GM03348 (cell line): ENCODE measurements at places on chromosomes 16 and 17.

GRCh38 chr16:64061621-64062020 lies 1060.2 kb downstream of the CDH11 start:
- DNase-seq, result no peak

GRCh38 chr17:58352596-58353388 lies 791 bp upstream of the SUPT4H1 start:
- peak; percentile 75 for DNase-seq

GRCh38 chr16:89042711-89043551 lies 50.7 kb upstream of the ACSF3 start:
- DNase-seq, result no peak

DNA sequence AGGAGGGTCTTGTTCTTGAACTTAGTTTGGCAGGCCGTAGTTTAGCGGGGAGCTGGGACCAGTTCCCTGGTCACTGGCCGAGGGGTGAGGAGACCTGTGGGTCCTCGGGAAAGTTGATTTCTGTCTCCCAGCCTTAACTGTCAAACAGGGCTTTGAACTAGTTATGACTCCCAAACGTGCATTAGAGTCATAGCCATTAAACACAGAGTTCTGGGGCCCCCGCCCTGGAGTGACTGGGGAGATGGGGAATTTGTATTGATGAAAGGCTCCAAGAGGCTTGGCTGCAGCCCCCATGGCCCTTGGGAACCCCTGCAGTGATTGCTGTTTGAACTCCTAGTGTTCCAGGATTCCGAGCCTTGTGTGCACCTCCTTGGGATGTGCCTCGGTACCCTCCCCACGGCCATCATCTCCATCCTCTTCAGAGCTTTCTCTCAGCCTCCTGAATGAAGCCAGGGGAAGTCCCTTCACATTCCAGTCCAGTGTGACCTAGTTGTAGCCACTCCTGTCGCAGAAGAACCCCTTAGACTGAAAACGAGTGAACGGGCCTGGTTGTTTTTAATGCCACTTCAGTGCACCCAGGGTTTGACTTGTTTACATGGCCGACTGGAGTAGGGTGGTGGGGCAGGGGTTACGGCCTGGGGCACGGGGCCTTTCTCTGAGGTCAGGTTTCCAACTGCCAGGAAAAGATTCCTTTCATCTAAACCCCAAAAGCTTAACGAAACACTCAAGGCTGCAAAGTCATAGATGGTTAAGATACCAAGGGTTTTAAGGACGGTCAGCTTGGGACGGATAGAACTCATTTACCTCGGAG lies 1.4 kb downstream of the MPRIP start:
- DNase-seq, result peak; percentile 42

- DNase-seq, result no peak
Measured at GRCh38 chr16:12458051-12458450, 345.6 kb downstream of the CPPED1 start.

- DNase-seq, result peak; percentile 55
Measured at GRCh38 chr17:2081564-2081963, 26.7 kb downstream of the HIC1 start.

GRCh38 chr16:81216706-81217105 lies 21.8 kb upstream of the BCO1 start:
- no peak for DNase-seq

GRCh38 chr17:12128946-12129345 lies 108.3 kb downstream of the MAP2K4 start:
- DNase-seq, result no peak

DNA sequence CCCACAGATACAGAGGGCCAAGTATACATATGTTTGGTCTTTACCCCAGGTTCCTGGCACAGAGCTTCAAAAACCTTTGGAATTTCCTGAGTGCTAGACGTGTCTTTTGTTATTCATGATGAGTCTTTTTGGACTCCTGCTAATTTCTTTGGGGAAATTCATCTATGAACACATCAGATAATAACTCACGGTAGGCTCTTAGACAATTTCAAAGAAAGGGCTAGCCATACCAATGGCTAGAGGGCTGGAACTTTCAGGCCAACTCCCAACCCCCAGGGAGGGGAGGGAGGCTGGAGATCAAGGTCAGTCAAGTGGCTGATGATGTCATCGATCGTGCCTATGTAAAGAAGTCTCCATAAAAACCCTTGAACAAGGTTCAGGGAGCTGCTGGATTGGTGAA lies 101.9 kb downstream of the STX8 start:
- peak; percentile 72 for DNase-seq

GRCh38 chr17:7974638-7975131 lies 27.7 kb upstream of the GUCY2D start:
- DNase-seq, result no peak

DNA sequence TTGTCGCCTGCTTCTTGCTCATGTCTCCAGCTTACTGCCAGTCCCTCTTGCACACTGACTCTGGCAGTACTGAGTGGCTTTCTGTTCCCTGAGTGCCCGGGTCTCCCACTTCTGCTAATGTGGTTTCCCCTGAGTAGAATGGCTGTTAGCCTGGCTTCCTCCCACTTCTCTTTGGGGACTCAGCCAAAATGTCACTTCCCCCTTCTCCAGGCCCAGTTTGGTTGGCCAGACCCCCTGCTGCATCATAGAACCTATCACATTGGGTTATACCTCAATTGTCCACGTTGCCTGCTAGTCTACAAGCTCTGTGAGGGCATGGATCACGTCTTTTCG lies 304.4 kb downstream of the HS3ST3B1 start:
- DNase-seq, result no peak

DNA sequence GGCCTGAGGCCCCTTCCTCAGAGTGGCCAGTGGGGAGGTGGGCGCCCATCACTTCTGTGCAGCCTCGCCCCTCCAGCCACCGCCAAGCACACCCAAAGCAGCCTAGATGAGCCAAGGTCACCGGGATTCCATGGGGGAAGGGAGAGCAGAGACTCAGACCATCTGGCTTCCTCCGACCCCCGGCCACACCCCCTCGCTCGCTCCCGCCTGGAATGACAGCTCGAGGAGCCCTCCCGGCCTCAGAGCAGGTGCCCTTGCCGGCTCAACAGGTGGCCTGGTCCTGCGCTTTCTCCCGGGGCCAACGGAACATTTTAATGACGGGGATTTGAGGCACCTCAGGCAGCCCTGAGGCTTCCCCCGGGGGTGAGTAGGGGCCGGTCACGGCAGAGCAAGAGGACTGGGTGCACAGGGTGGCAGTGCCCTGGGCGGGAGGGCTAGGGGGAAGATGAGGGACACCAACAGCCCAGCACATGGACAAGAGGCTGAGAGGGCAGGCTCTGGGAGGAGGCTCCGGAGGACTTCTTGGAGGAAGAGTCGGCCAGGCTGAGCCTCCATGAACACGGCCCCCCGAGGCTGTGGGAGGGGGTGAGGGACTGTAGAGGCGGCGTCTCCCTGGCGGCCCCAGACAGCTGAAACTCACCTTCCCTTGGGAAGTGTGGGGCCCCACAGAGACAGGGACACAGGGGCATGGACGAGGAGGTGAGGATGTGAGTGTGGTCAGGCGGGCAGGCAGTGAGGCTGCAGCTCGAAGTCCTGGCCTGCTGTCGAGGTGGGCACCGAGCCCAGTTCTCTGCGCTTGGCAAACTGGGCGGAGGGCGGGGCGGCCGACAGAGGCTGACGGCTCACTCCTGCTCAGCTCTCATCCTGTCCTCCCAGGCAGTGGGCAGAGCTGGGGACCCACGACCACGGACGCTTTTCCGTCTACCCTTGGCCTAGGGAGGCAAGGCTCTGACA lies 12.5 kb upstream of the C1QTNF8 start:
- DNase-seq, result peak; percentile 45

DNA sequence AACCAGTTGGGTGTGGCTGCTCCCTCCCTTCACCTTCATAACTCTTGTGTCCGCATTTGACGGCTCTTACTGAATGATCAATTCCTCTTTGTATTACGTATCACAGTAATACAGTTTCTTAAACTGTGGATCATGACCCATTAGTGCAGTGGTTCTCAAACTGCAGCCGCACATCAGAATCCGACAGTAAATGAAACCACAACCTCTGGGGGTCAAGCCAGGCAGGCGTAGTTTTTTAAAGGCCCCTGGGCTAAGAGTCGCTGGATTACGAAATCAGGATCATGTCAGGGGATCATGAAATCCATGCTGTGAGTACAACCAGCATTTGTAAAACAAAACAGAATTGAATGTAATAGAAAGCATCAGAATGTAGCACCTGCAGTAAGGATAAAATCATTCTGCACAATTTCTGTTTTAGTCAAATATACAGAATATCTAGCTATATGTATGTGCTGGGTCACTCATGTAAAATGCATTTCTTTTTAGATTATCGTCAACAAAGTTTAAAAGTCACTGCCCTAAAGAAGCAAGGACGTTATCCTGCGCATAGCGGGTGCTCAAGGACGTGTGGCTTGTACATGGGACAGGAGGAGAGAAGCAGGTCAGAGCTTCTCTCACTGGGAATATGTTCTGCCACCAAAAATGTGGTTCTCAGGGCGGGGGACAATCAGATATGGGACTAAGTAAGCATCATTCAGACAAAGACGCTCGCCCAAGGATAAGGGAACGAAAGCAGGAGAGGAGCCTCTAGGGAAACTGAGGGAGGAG lies 113.1 kb downstream of the ZFHX3 start:
- DNase-seq, result no peak

GRCh38 chr16:3173892-3174617 lies 13.9 kb upstream of the OR1F1 start:
- no peak for DNase-seq

GRCh38 chr16:1773703-1774447 lies 941 bp upstream of the MRPS34 start:
- DNase-seq, result peak; percentile 52

GRCh38 chr17:67532326-67532871 lies 155.3 kb downstream of the PITPNC1 start:
- no peak for DNase-seq

DNA sequence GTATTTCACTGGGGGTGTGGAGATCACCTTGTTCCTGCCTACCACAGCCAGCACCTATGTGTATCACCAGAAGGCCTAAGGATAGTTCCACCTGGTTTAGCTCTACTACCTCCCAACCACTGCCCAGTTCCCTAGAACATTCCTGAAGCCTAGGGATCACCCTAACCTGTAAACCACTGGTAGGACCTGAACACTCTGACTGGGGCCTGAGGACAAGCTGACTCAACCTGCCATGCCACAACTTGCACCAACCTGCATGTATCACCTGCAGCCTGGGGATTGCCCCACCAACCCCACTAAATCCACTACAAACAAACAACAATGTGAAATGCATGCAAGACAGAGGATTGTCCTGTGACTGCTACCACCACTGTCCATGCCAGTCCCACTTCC lies 128.1 kb downstream of the KIF2B start:
- no peak for DNase-seq

GRCh38 chr16:57640612-57641011 lies 12.2 kb downstream of the ADGRG1 start:
- no peak for DNase-seq

DNA sequence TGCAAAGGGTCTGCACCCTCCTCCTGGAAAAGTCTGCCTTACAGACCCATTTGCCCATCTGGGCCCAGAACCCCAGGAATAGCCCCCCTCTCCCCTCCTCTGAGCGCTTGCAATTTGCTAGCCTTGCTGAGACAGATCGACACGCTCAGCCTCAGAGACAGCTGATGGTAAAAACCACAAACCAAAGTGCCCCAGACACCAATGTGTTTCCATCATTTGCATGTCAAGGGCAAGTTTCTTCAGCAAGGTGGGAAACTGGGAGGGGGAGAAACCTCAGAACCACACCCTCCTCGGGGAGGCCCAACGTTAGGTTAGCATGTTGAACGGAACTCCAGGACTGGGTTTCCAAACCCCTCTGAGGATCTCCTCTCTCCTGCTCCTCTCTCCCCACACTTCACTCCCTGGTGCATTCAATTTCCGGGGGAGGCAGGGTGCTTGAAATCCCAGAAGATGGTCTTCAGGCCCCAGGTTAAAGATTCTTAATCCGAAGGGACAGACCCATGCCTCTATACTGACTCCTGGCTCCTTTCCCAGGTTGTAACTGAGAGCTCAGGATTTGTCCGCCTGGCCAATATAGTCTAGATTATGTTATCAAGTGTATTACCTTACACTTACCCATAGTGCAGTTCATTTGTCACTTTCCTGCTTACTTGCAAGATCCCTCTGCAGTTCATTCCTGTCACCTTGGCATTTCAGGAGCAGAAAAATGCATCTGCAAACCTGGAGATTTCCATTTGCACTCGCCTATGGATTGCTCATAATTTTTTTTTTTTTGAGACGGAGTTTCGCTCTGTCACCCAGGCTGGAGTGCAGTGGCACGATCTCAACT lies 1.3 kb upstream of the CUEDC1 start:
- DNase-seq, result no peak

GRCh38 chr17:258045-258734 lies 76.7 kb upstream of the DOC2B start:
- no peak for DNase-seq

DNA sequence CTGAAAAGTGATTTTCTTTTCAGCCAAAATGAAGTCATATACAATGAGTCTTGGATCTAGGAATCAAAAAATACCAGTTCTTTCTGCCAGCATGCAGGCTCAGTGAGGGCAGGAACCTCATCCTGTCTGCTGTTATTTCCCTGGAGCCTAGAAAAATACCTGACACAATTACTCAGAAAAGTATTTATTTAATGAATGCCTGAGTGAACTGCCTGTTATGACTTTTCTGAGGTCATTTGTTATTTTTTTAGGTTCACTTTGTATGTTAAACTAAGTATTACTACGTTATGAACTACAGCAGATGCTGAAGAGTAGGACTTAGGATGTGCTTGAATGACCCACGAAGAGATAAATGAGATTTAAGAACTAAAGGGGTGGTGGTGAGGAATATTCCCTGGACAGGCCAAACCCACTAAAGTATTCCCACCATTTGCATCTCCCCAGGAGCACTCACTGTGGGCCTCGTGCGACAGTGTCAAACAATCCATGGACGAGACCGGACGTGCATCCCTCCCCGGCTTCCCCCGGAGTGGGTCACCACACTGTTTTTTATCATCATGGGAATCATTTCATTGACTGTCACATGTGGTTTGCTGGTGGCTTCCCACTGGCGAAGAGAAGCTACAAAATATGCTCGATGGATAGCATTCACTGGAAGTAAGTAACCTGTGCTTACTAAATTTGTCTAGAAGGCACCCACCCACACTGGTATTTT lies 17.1 kb upstream of the VWA3A start:
- DNase-seq, result no peak

- no peak for DNase-seq
Measured at GRCh38 chr16:10683170-10683569, 11.6 kb downstream of the TEKT5 start.

DNA sequence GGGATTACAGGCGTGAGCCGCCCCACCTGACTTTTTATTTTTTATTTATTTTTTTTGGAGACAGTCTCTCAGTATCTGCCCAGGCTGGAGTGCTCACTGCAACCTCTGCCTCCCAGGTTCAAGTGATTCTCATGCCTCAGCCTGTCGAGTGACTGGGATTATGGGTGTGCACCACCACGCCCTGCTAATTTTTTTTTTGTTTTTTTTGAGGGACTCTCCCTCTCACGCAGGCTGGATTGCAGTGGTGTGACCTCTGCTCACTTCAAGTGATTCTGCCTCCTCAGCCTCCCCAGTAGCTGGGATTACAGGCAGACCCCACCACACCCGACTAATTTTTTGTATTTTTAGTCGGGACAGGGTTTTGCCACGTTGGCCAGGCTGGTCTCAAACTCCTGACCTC lies 7.7 kb downstream of the ZNF207 start:
- DNase-seq, result no peak

DNA sequence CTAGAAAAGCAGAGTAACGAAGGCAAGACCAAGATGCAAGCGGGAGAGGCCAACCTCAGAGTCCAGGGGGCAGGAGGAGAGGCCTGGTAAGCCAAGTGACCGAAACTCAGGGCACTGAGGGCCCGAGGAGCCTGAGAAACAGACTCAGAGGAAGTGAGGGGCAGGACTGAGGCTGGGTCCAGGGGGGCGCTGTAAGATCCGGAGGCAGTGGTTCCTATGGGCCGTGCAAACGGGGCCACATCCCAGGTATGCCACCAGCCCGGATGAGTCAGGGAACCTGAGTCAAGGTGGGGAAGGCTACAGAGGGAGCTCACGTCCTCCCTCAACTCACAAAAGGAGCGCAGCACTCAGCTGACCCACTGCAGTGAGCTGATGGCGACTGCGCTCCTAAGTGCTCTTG lies 8.3 kb downstream of the ZDHHC7 start:
- DNase-seq, result no peak
